ENCODE measurements at places on chromosomes 4 and X.

GRCh38 chr4:24472514-24473308 lies 111.6 kb downstream of the DHX15 start:
- DNase-seq = peak; percentile 35

DNA sequence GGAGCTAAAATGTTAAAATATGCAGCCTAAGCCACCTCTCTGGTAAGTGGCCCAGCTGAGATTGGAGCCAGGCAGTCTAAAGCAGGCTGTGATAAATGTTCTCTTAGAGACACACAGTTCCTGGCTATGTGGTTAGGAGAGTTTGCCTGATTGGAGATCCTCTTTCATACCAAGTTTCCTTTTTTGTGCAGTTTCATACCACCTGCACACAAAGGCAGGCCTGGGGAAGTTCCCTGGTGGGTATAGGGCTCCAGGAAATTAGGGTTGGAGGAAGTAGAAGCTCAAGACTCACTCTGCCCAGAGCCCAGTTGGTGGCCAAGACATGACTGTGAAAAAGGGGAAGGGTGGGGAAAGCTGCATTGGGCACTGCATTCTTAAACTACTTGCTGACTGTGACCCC lies 16.9 kb downstream of the CYBB start:
- DNase-seq = no peak

DNA sequence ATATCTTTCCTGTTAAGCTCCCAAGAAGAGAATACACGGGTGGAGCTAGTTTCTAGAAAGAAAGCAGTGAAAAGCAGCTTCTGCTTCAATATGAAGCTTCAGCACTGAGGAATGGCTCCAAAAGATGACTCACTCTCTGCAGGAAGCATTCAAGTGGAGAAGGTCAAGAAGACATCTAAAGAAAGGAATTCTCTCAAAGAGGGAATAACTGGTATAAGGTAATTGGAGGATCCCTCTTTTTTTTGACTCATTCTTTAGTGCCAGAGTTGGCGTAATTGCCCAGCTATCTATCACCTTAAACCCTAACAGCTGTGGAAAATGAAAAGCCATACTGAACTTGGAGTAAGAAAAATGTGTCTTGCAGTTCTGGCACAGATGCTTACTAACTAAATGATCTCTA lies 3.5 kb downstream of the EDA2R start:
- no peak for DNase-seq

- DNase-seq = no peak
These were observed 98.4 kb downstream of the ZNF827 start for GRCh38 chr4:145840162-145840768.

DNA sequence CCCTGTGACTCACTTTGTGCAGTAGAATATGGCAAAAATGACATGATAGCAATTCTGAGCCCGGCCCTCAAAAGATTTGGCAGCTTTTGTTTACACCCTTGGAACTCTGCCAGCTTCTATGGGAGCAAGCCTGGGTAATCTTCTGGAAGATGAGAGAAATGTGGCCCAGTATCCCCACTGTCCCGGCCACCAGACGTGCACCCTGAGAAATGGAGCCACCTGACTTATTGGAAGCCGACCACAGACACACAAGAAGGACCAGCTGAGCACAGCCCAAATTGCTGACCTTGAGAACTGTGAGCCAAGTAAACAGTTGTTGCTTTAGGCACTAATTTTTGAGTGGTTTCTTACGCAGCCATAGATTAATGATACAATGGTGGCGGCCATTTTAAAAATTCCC lies 197.0 kb downstream of the STIM2 start:
- no peak for DNase-seq

DNA sequence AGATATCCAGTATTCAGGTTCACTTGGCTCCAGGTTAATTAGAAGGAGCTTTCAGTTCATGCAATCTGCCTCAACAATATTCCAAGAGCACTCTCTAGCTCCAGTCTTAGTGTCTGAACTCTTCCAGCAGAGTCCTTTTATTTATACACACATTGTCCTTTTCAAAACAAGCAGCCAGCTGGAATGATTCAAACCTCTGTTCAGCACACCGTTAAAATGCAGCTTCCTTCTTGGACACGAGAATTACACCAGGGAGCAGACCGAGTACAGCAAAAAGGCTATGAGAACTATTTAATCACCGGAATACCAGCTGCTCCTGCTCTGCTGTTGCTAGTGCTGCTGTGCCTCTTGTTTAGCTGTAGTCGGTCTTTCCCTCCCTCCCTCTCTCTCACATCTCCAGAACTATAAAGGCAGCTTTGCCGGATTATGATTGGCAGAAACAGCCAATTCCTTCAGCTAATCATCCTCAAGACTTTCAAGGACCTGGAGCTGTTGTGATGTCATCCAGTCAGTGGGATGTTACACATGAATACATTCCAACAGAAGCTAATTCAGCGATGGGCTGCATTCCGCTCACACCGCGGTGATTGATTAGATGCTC lies at the start of gene NDST4:
TSS of gene NDST4 (minus strand) at position 115 of the 601 bp plus-strand sequence. CDS start 36,584 bp downstream, outside the sequence.
- DNase-seq = no peak

- no peak for DNase-seq
These were observed 32.4 kb upstream of the ARX start for GRCh38 chrX:25048178-25048577.

- DNase-seq = no peak
These were observed 66.9 kb upstream of the WDR1 start for GRCh38 chr4:10183462-10183861.

DNA sequence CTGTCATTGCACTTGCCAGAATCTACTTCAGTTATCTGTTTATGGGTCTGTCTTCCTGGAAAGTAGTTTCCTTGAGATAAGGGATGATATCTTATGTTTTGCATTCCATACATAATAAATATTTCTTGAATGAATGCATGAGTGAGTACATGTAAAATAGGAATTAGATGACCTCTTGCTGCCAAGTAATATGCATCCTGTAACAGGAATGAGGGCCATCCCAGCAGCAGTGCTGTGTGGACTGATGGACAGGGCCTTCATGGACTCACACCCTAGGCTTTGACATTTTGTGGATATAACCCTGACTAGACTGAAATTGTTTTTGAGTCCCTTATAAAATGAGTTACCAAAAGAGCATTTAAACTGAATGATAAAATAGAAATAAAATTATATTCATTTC lies 77.2 kb upstream of the NEIL3 start:
- DNase-seq = no peak
